ENCODE measurements at places on chromosomes 5 and 9.

DNA sequence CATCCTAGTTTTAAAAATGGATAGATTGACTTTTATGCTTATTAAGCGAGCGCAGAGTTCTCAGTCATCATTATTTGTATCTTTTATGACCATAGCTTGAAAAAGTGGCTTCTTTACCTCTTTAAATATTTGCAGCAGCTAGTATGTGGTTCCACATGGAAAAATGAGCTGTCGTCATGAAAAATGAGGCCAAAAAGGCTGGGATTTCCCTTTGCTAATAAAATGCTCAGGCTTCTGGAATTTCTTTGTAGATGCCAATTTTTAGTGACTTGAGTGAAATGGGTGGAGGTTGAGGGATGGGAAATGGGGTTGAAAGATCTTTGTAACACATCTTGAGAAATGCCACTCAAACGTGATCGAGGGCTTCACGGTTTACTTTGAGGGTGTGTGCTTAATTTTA lies 35.2 kb downstream of the RAI14 start:
- H3K36me3 ChIP-seq, result peaks cover 3% of the 10 kb centered on the region
- H3K4me1 ChIP-seq, result peaks cover 13% of the 10 kb centered on the region
- H3K4me3 ChIP-seq, result no peak overlapping the region
- no peak for DNase-seq

- H3K27me3 ChIP-seq, result peaks cover 41% of the 10 kb centered on the region
- no peak overlapping the region for H3K27ac ChIP-seq
- DNase-seq, result no peak
- peaks cover 2% of the 10 kb centered on the region for H3K4me1 ChIP-seq
- no peak overlapping the region for H3K4me3 ChIP-seq
Measured at GRCh38 chr9:121727295-121728020, 76.0 kb downstream of the DAB2IP start.

GRCh38 chr5:14806456-14806855 lies 65.1 kb downstream of the ANKH start:
- no peak for DNase-seq
- H3K36me3 ChIP-seq, result peaks cover 3% of the 10 kb centered on the region
- peaks cover 44% of the 10 kb centered on the region for H3K4me1 ChIP-seq
- no peak overlapping the region for H3K27ac ChIP-seq

DNA sequence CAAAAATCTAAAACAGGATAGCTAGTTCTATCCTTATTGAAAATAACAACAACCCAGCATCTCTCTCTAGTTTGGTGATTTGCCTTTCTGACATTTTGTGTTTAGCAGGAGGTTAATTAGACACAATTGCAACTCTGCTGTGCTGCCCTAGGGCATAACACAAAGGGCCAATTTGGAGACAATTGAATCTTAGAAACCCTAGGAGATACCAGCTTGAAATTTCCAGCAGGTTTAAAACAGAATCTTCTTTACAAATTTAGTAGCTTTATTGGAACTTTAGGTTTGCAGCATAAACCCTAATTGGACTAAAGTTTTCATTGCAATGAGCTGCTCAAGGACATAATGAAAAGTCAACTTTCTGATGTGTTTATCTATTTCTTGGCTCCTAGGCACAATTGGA lies 166.7 kb upstream of the FER start:
- H3K27me3 ChIP-seq, result peaks cover 27% of the 10 kb centered on the region
- H3K36me3 ChIP-seq, result no peaks in the 10 kb centered on the region
- no peak overlapping the region for H3K27ac ChIP-seq
- no peak for DNase-seq
- H3K4me1 ChIP-seq, result no peaks in the 10 kb centered on the region

- no peak overlapping the region for H3K4me3 ChIP-seq
- H3K27me3 ChIP-seq, result no peaks in the 10 kb centered on the region
- H3K4me1 ChIP-seq, result peaks cover 8% of the 10 kb centered on the region
- H3K27ac ChIP-seq, result no peak overlapping the region
- no peak for DNase-seq
- H3K36me3 ChIP-seq, result peaks cover 2% of the 10 kb centered on the region
Measured at GRCh38 chr5:72268260-72268659, 51.8 kb downstream of the MRPS27 start.

- DNase-seq, result no peak
- no peak overlapping the region for H3K4me3 ChIP-seq
- H3K27ac ChIP-seq, result no peak overlapping the region
- H3K27me3 ChIP-seq, result no peaks in the 10 kb centered on the region
Measured at GRCh38 chr9:94791435-94791834, 64.9 kb downstream of the AOPEP start.

DNA sequence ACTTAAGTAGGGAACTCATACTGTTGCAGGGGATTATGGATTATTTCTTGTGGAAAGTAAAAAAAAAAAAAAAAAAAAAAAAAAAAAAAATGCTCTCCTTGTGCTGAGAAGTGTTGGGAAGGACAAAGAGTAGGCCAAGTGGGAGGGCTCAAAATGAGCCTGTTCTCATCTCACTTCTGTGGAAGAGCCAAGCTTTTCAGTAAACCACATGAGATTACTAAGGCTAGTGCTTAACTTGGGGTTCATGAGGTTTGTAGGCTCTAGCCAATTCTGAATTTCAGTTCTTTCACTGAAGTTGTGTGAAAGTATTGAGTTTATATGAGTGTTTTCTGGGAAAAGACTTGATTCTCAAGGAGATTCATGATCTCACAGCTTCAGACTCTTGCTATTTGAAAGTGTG lies 23.0 kb upstream of the CEP78 start:
- no peaks in the 10 kb centered on the region for H3K27me3 ChIP-seq
- no peaks in the 10 kb centered on the region for H3K36me3 ChIP-seq
- DNase-seq, result no peak
- H3K4me3 ChIP-seq, result no peak overlapping the region
- H3K27ac ChIP-seq, result peak overlapping the region; percentile 41

GRCh38 chr9:14372437-14373335 lies 58.7 kb upstream of the NFIB start:
- no peaks in the 10 kb centered on the region for H3K36me3 ChIP-seq
- H3K27me3 ChIP-seq, result peaks cover 15% of the 10 kb centered on the region
- no peak for DNase-seq
- H3K4me3 ChIP-seq, result no peak overlapping the region
- H3K4me1 ChIP-seq, result no peaks in the 10 kb centered on the region

- H3K27ac ChIP-seq, result no peak overlapping the region
- H3K36me3 ChIP-seq, result no peaks in the 10 kb centered on the region
- no peak for DNase-seq
- H3K4me1 ChIP-seq, result no peaks in the 10 kb centered on the region
- no peak overlapping the region for H3K4me3 ChIP-seq
Measured at GRCh38 chr9:108184941-108185340, 670.8 kb downstream of the ACTL7B start.

DNA sequence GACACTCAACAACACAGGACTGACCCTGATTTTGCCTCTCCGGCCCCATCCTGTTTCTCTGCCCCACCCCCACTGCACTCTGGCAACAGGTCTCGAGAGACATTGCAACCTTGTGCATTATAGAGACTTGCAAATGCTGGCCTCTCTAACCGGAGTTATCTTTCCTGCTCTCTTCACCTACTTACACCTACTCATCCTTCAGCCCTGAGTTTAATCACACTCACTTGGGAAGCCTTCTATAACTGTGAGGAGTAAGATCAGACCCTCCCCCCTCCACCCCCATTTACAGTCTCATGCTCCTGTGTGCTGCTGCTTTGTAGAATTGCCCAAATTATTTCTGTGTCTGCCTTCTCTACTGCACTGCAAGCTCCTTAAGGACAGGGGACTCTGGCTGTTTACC lies 42.8 kb downstream of the WWC1 start:
- DNase-seq, result no peak
- H3K27ac ChIP-seq, result no peak overlapping the region
- no peaks in the 10 kb centered on the region for H3K27me3 ChIP-seq
- no peak overlapping the region for H3K4me3 ChIP-seq
- no peaks in the 10 kb centered on the region for H3K36me3 ChIP-seq

- peaks cover 21% of the 10 kb centered on the region for H3K4me1 ChIP-seq
- DNase-seq, result no peak
- no peak overlapping the region for H3K4me3 ChIP-seq
Measured at GRCh38 chr9:5596173-5596572, 32.7 kb upstream of the RIC1 start.

DNA sequence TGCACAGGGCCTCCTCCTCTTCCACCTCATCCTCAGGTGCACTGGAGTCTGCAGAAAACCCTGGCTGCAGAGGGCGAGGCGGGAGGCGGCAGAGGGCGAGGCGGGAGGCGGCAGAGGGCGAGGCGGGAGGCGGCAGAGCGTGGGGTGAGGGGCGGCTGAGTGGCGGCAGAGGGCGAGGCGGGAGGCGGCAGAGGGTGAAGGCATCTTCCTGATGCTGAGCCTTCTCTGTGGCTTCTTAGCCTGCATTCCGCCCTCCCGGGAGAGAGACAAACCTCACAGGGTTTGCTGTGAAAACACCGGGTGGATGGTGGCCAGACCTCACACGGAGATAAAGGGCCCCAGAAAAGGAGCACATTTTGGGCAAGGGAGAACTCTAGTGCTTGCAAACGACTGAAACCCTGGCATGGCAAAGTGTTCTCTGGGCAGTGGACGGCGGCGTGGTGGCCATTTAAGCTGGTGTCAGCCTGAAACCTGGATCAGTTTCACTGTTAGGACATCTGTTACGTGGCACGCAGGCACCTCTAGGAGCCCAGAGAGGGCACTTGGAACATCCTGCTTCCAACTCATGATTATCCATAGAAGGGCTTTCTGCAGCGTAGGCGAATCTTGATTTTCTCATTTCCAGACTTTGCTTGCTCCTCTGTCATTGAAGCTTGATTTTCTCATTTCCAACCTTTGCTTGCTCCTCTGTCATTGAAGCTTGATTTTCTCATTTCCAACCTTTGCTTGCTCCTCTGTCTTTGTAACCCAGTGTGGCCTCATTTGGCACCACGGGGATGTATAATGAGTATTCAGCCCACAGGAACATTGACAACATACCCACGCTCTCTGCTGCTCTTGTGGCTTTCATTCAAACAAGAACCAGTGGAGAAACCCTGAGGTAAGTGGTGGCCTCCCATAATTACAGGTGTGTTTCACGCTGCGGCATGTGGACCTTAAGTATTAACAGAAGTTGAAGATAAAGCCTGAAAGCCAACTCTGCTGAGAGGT lies 16.3 kb upstream of the PLEKHG4B start:
- no peaks in the 10 kb centered on the region for H3K4me1 ChIP-seq
- peaks cover 2% of the 10 kb centered on the region for H3K36me3 ChIP-seq
- H3K27ac ChIP-seq, result no peak overlapping the region
- peaks cover 57% of the 10 kb centered on the region for H3K27me3 ChIP-seq

- H3K4me1 ChIP-seq, result peaks cover 2% of the 10 kb centered on the region
- no peak overlapping the region for H3K4me3 ChIP-seq
- no peak overlapping the region for H3K27ac ChIP-seq
- H3K36me3 ChIP-seq, result no peaks in the 10 kb centered on the region
- H3K27me3 ChIP-seq, result peaks cover 5% of the 10 kb centered on the region
- no peak for DNase-seq
Measured at GRCh38 chr9:133995012-133995896, 3.1 kb upstream of the VAV2 start.
